ENCODE measurements at places on chromosomes 7 and 10.

DNA sequence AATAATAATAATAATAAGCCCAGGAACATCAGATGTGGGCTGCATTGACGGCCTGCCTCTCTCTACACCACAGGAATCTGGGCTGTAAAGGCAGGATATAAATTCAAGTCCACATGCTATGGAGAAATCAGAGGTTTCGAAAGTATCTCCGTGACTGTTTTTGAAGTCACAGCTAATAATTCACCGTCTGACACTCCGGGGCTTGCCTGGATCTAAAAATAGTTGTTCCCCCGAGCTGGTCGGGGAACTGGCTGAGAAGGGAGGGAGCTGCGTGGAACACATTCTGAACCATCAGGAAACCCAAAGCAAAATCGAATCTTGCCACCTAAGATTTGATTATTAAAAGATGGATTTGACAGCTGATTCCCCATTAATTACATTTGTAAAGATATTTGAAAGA, 35.4 kb downstream of the KLF6 start:
- no peak for DNase-seq

GRCh38 chr7:132376361-132377013, 199.8 kb downstream of the PLXNA4 start:
- DNase-seq, result no peak

DNA sequence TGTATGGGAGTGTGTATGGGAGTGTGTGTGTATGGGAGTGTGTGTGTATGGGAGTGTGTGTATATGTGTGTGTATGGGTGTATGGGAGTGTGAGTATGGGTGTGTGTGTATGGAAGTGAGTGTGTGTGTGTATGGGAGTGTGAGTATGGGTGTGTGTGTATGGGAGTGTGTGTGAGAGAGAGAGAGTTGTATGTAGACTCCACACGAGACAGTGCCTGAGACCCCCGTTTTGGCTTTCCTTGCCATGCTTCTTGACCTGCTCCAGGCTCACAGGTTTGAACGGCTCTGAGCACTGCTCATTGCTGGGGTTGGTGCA, 49.7 kb downstream of the COL17A1 start:
- DNase-seq, result no peak

DNA sequence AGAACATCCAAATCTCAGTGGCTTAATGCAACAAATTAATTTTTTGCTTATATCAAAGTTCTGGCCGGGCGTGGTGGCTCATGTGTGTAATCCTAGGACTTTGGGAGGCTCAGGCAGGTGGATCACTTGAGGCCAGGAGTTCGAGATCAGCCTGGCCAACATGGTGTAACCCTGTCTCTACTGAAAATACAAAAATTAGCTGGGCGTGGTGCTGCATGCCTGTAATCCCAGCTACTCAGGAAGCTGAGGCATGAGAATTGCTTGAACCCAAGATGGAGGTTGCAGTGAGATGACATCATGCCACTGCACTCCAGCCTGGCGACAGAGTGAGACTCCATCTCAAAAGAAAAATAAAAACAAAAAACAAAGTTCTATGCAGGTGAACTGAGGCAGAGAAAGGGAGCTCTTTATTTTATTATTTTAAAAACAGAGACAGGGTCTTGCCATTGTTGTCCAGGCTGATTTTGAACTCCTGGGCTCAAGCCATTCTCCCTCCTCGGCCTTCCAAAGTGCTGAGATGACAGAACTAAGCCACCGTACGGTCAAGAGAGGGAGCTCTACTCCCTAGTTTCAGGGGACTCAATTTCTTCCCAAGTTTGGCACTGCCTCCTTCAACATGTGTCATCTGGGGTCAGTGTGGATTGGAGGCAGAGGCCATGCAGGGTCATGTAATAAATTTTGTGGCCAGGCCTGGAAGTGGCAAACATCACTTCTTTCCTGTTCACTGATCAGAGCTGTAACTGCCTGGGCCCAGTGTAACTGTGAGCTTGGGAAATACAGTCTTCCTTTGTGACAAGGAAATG, 2.4 kb downstream of the ADCK2 start:
- DNase-seq, result peak; percentile 79

- peak; percentile 69 for DNase-seq
These were observed 61.0 kb downstream of the CREB3L2 start for GRCh38 chr7:137940656-137941518.

GRCh38 chr7:157483515-157483914, 146.7 kb downstream of the DNAJB6 start:
- no peak for DNase-seq

GRCh38 chr10:132548869-132549268, 11.3 kb downstream of the INPP5A start:
- no peak for DNase-seq

DNA sequence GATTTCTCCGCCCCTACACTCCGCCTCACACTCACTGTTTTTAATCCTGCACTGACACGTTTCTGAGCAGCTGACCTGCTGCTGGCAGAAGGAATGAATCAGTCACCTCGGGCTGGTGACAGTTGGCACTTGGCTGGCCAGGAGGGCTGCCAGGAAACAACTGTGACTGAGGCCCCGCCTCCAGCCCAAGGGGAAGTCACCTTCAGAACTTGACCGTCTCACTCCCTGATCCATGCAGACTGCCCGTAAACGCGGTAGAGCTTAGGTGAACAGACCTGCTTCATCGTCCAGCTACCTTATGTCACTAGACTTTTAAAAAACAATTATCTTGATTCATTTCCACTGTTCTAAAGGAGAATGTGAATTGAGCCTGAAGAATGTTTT, 107.5 kb downstream of the DOCK1 start:
- DNase-seq, result no peak

DNA sequence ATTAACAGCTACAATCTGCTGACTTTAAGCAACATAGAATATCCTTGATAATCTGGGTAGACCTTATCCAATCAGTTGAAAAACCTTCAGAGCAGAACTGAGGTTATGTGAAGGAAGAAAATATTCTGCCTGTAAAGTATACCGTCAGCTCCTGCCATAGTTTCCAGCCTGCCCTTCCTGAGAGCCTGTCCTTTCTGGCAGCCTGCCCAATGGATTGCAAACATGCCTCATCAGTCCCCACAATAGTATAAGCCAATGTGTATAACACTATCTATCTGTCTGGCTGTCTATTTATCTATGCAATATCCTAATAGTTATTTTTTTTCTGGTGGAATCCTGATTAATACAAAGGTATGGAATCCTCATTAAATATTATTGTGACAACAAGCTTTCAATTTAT, 489.2 kb upstream of the KCND2 start:
- DNase-seq, result no peak

DNA sequence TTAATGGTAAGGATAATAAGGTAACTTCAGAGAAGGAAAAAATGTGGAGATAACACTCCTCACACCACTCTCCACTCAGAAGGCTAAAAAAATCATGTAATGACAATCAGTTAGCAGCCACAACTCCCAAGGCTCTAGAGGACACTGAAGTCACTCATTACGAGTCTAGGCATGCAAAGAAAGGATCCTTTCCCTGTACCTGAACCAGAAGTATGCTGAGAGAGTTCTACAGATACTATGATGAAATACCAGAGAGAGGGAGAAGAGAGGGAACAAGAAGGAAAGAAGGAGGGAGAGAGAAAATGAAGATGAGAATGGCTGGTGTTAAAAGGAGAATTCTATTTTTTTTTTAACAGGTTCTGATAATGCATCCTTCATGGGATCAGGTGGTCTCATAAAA, 224.3 kb upstream of the PLXNA4 start:
- no peak for DNase-seq
